ENCODE measurements at places on chromosomes 1 and 21.

DNA sequence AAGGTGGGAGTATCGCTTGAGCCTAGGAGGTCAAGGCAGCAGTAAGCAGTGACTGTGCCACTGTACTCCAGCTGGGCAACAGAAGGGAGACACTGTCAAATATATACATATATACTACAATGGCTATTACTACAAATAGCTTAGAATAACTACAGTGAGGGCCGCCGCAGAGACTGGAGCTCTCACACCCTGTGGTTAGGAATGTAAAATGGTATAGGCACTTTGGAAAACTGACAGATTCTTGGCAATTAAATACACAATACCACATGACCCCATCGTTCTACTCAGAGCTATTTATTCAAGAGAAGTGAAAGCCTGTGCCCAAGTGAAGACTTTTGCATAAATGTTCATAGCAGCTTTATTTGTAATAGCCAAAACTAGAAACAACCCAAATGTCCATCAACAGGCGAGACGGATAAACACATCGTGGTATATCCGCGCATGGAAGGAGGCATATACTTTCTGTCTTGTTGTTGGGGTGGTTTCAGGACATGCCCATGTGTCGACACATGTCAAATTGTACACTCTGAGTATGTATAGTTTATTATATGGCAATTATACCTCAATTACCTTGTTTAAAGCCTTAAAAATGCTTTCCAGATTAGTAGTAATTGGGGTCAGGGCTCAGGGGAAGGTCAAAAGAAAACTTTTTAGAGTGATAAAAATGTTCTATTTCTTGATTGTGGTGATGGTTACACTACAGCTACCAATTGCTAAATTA is 123.4 kb downstream of the RIPK4 start:
- DNase-seq = no peak

DNA sequence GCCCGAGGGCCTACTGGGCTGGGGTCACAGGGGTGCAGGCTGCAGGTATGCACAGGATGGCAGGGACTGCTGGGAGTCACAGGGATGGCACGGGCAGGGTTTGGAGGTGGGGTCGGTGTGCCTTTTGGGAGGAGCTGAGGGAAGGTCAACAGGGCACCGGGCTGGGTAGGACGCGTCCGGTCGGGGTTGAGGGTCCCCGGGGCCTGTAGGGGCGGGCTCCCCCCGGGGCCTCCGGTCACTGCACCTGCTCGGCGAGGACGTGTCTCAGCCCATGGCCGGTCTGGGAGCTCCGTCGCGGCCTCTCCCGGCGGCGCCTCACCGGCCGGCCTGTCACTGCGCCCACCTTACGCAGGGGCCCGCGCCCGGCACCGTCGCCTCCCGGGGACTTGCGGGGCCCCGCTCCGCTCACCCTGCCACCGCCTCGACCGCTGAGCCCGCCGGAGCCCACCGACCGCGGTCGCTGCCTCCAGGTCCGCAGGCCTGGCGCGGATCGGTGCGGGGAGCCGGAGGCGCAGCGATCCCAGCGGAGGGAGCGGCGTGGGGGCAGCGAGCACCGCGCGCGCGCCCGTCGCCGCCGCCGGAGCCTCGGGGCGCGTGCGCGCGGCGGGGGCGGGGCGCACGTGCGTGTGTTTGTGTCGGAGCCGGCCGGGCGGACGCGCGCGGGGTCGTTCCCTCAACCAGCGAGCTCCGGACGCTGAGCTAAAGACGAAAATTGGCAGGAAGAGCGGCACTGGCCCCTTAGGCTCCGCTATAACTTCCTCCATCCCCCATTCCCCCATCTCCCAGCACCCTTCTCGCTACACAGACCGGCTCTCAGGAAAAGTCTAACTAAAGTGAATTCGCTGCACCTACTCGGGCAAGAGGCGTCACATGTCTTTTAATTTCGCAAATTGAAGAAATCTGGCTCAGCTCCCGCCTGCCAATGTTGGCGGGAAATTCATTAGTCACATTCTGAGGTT is at the start of gene AMIGO1:
Gene AMIGO1 (minus strand): TSS at position 552 of the 959 bp plus-strand sequence. CDS start 815 bp downstream, outside the sequence.
- DNase-seq = peak; percentile 44

DNA sequence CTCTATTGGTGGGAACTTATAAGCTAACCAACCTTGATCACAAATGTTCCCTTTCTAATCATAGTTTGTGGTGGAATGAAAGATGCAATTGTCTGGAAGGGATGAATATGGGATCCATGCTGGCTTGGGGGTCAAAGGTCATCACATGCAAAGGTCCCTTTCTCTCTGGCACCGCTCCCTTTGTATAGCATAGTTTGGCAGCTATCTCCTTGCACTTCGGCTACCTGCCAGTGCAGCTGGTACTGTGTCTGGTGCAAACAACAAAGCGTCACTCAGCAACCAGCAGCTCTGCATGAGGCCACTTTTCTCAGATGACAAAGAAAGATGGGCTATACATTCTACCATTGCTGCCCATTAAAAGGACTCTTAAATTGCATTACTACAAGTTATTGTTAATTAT is 188.2 kb upstream of the NFIA start:
- no peak for DNase-seq

- DNase-seq = no peak
These were observed 52.4 kb downstream of the ARHGEF10L start for GRCh38 chr1:17591814-17592430.

- no peak for DNase-seq
These were observed 215.5 kb downstream of the RWDD3 start for GRCh38 chr1:95449516-95449915.

DNA sequence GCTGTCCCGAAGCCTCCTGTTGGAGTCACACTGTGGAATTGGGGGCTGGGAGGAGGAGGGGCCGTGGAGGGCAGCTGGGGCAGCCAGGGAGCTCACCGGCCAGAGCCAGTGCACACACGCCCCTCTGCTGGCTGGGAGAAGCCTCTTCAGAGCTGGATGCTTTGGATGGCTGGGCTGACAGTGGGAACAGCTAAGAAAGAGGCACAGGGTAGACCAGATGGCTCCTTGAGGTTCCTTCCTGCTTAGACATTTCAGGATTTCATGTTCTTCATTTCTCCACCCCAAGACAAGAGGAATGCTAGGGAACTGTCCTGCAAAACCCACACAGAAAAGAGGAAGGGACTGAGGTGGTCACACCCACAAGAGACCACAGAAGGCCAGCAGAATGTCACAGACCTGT is 254.8 kb upstream of the VAMP3 start:
- peak; percentile 41 for DNase-seq

GRCh38 chr21:35134309-35134708 is 85.2 kb upstream of the RUNX1 start:
- peak; percentile 39 for DNase-seq

DNA sequence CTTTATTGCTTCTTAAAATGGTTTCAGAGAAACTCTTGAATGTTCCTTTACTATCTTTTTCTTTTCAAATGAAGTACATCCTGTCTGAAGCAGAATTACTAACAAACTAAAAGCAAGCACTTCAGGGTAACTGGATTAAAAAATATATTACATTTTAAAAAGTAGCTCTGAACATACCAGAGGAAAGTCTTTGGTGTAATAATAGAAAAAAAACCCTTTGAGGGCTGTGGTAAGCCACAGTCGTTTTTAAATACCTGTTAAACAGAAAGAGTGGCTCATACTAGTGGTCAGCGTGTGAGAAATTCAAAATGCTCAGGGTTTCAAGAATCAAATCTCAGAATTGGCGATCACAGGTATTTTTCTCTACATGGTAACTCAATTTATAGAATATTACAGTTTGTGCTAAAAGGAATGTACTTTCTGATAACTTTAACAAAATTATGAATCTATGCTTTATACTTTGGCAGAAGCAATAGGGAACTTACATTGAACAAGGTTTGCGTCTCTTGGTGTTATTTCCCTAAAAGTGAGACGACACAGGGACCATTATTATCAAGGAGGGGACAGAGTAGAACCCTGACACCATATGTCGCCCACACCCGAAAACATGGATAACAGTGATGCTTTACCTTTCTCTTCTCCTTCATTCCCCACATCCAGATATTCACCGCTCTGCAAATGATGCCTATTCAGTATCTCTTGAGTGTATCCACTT is 97.0 kb upstream of the DPH5 start:
- no peak for DNase-seq

- DNase-seq = peak; percentile 41
These were observed 475.6 kb downstream of the LTN1 start for GRCh38 chr21:28516991-28517592.

GRCh38 chr1:86933051-86933450 is 18.6 kb downstream of the HS2ST1 start:
- no peak for DNase-seq

GRCh38 chr1:98323906-98324358 is 337.6 kb upstream of the SNX7 start:
- peak; percentile 64 for DNase-seq

GRCh38 chr1:53323316-53323715 is 4.6 kb downstream of the LRP8 start:
- no peak for DNase-seq

Data from suppressor macrophage treated with lipopolysaccharide for 1 hour (primary cell).